Stimulated activated CD4-positive, alpha-beta T cell treated with anti-CD3 and anti-CD28 coated beads, Interleukin-4, amount 100 ng/mL, for 4 hours (primary cell): ENCODE measurements at places on chromosomes 7 and 10.

GRCh38 chr10:75108684-75109458 is 2.6 kb upstream of the SAMD8 start:
- DNase-seq = no peak

DNA sequence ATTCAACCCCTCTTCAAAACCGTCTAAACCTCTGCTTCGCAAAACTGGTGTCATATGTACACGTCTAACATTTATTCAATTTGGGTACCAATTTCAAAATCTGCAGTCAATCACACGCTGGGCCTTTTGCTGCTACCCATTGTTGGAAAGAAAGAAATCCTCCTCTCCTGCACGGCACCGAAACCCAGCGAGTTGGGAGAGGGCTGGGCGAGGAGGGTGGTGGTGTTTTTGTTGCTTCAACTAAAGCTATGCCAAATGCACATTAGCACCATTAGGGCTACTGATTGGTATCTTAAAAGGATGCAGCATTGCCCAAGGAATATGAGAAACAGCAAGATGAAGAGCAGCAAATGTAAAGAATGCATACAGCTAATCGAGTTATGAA is 7.8 kb downstream of the EBF3 start:
- no peak for DNase-seq

GRCh38 chr7:134963036-134963435 is 23.3 kb upstream of the AGBL3 start:
- DNase-seq = no peak

DNA sequence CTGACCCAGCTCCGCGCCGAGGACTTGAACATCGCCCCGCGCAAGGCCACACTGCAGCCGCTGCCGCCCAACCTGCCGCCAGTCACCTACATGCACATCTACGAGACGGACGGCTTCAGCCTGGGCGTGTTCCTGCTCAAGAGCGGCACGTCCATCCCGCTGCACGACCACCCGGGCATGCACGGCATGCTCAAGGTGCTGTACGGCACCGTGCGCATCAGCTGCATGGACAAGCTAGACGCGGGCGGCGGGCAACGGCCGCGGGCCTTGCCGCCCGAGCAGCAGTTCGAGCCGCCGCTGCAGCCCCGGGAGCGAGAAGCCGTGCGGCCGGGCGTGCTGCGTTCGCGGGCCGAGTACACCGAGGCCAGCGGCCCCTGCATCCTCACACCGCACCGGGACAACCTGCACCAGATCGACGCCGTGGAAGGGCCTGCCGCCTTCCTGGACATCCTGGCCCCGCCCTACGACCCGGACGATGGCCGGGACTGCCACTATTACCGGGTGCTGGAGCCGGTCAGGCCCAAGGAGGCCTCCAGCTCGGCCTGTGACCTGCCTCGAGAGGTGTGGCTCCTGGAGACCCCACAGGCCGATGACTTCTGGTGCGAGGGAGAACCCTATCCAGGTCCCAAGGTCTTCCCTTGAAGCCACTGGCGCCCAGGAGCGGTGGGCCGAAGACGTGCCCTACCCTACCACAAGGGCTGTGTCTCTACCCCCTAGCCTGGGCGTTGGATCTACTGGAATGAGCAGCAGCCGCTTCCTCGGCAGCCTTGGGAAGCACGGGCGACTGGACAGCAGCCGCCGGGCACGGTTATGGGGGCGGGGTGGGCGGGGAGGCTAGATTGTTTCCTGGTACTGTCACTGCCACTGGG is 945 bp downstream of the ADO start:
- DNase-seq = peak; percentile 20

DNA sequence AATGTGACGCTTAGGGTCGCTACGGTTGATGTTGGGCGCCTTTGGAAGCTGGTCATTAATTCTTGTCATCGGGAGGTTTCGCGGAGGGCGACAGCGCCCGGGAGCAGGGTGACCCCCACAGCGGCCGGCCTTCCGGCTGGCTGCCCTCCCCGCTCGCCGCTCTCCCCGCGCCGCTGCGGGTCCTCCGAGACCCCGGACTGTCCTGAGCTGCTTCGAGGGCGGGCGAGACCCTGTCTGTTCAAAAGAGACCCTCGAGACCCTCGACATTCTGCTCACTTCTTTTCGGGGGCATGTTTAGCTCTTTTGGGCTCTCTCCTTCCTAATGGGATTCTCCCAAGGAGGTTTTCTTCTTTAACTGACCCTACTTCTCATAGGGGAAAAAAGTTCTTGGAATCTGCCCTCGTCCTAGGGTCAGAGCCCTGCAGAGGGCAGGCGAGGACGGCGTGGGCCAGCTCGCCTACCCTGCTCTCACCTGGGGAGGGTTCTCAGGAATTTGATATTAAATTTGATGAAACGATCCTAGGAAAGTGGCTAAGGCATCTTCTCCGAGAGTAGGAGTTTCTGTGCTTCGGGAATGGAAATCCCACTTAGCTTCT is 257.0 kb downstream of the OTUD1 start:
- no peak for DNase-seq
